Kidney glomerular epithelial cell (primary cell): ENCODE measurements at places on chromosomes 5 and 9.

DNA sequence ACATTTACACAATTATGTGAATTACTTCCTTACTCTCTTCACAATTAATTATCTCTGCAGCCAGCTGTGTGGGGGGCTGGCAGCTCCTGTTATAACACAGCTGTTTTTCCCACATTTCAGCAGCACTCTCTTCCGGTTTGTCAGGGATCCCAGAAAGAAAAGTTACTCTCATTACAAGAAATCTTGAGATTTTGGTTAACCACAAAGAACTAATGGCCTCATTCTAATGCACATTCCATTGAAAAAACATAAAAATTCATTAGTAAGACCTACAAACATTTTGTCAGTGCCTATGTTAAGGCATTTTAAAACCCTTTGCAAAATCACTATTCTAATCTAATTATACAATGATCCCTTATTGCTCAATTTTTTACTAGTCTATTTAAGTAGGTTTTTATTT is 64.1 kb downstream of the PDE4D start:
- DNase-seq = no peak

- DNase-seq = no peak
Measured at GRCh38 chr9:5870691-5871090, 20.0 kb upstream of the MLANA start.

DNA sequence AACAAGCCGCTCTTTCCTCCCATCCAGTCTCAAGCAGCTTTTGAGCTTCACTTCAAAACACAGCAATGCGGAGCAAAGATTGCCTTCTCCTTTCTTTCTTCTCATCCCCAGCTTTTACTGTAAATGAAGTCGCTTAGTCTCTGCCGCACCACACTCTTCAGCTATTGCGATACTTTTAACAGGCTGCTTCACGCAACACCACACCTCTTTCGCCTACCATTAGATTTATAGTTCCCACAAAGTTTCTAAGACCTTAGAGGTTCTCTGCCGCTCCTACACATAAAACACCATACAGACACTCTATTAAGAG is 711 bp downstream of the PGGT1B start:
- DNase-seq = no peak

DNA sequence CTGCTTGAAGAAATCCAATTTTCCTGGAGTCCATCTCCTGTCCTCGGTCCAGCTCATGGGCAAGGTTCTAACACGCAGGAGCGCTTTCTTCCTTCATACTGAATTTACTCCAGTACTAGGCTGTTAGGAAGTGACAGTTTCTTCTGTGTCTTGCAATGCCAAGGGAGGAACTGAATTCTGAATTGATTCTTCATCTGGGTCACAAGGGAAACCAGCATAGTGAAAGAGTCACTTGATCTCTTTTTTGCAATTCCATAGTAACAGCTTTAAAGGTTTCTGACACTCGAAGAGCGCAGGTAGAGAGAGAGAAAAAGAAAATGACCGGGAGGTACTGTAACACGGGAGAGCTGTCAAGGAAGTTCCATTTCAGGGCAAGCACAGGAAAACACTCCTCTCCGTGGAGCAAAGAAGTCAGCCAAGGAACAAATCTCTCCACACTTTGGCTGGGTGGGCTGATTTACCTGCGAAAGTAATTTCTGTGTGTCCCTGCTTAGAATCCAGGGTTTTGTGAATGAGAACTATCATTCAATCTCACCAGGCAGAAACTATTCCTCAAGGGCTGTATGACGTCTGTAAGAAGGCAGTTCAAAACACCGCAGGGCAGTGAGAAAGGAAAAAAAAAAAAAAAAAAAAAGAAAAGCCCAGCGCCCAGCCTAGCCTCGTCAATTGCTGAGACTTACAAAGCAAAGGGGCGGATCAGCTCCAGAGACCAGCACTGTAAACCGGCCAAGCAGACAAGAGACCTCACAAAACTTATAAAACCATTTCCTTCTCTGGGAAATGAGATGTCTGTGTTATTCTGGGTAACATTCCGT is 617.8 kb downstream of the PDE4D start:
- peak; percentile 50 for DNase-seq

DNA sequence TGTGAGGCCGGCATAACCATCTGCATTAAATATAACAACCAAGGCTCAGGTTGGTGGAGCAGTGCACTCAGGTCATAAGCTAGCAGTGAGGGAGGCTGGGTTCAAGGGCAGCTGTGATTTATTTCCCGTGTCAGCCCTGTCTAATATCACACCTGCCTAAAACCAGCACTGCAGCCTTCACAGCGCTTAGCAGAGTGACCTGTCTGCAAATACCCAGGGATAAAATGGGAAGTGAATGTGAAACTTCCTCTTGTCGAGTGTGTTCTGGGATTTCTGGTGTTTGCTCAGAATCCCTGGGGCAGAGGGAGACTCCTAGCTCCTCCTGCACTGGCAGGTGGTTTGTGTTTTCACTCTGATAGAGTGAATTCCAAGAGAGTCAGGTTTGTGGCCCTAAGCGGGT is 57.5 kb downstream of the ZNF510 start:
- no peak for DNase-seq

- DNase-seq = no peak
Measured at GRCh38 chr9:75147638-75148037, 59.3 kb downstream of the OSTF1 start.

- peak; percentile 55 for DNase-seq
Measured at GRCh38 chr5:148267962-148268361, 632 bp upstream of the SPINK13 start.

DNA sequence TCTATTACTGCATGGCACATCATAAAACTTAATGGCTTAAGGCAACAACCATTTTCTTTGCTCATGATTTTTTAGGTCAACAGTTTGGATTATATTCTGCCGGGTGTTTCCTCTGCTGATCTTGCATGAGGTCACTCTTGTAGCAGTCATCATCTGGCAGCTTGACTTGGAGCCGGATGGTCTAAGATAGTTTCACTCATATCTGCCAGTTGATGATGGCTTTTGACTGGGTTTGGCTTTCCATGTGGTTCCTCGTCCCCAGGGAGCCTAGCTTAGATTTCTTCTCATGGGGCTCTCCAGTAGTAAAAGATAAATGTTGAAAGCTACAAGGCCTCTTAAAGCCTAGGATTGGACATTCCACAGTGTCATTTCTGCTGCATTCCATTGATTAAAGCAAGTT is 27.4 kb downstream of the LNPEP start:
- DNase-seq = no peak

DNA sequence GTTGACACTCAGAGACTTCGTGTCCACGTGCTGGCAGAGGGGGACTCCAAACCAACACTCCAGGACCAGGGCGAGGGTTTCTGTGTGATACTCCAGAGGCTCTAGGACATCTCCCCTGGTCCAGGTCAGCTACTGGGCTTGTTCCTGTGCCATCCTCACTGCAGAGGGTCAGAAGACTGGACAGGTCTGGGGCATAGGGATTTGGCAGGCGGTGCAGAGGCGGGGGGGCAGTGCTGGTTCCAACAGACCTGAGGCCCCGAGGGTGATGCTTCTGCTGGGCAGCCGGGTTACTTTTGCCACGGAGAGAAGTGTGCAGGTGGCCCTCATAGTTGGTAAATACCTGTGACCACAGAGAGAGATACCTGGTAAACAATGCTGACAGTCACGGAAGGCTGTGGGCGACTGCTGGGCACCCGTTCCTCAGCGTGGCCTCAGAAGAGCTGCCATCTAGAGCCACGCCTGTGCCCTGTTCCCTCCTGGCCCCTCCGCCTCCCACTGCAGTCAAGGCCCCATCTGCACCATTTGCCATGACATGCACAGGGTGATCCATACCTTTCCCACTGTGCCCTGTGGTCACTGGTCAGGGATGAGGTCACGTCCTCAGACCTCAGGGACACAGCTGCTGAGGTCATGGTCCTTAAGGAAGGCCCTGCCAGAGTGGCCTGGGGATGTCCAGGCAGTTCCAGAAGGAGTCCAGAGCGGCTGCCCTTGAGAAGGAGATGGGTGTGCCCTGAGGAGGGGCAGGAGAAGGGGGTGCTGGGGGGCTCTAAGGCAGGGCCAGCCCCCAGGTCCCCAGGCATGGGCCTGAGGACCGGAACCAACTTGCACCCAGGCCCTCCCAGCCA is 30.0 kb downstream of the TRIP13 start:
- no peak for DNase-seq

DNA sequence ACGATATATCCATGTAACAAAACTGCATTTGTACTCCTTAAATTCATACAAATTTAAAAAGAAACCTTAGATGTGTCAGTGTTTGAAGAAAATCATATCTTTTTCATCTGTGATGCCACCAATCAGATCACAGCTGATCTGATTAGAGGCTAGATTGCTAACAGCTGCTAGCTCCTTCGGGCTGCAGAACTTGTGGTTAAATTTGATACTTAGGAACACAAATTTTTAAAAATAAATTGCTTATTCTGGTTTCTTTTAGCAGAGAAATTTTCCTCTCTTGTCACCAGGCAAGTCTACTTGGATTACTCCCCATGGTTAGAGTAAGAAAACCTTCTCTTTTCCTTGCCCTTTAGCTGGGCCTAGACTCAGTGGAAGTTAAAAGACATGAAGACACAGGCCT is 94.6 kb upstream of the RANBP6 start:
- DNase-seq = no peak

GRCh38 chr9:80320480-80320879 is 748.7 kb downstream of the TLE4 start:
- peak; percentile 61 for DNase-seq

DNA sequence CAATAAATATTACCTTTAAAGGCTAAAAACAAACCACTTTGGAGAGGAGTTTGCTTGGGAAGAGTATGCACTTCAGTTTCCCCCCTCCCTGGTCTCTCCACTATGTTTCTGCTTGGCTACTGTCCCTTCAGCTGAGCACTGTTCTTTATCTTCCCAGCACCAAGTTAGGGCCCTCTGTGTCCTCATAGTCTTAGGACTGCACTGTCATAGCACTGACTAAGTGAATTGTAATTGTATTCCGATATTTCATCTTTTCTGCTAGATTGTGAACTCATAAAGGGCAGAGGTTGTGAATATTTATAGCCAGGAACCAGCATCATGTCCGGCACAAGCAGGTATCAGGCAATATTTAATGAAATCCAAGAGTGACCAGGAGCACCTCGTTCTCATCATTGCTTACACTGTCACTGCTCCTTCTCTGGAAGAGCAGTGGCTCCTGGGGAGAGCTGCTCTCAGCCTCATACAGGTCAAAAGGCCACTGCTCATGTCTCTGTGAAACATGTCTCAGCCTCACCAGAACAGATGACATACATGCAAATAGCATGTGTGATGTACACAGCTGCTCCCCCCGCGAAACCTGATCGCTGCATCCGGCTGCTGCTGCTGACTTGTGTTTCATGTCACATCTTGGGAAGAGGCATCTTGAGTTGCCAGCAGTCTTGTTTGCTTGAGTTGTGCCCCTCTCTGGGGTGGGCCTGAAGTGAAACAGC is 279.7 kb upstream of the MSX2 start:
- no peak for DNase-seq

DNA sequence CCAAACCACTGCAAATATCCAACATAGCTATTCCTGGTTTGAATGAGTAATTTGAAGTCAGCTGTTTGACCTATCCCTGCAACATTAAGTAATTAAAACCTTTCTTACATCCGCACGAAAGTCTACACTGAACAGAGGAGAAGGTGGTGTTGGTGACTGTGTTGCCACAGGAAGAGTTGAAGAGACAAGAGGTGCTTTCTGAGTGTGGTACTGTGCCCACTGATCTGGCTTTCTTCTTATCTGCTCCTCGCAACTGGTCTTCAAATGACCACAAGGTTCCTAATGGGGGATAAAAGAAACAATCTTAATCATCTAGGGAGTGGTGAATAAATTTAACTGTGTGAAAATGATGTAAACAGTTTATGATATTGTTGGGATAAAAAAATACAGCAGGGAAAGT is 29.4 kb upstream of the PDCL start:
- DNase-seq = no peak

DNA sequence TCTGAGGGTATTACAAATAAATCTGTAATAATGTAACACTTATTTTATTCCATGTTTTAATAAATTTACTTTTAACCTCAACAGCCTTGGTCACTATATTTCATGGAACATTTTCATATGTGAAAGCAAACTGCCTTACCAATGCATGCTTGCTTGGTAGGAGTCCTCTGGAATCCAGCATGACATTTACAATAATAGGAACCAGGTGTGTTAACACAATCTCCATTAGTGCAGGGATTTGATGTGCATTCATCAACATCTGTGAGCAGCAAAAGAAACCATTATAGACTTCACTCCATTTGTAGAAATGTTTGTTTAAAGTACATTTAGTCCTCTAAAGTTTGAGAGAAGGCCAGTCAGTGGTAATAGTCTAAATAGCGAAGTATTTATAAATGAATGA is 159.4 kb downstream of the FBN2 start:
- no peak for DNase-seq

GRCh38 chr9:18149471-18150011 is 324.4 kb upstream of the ADAMTSL1 start:
- peak; percentile 4 for DNase-seq

DNA sequence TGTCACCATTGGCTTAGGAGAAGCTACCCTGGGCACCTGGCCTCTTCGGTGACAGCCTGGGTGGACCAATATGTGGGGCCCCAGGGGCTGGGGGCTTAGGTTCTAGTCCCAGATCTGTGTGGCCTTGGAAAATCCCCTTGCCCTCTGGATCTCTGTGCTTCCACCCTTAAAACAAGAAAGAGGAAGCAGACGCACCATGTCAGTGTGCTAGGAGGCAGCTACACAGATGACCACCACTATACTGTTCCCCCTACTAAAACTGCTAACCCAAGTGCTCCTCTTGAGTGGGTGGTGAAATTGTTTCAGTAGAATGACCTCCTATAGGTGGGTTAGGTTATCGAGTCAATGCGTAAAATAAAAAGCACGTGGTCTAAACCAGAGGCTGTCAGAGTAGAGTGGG is 31.0 kb downstream of the AFAP1L1 start:
- DNase-seq = no peak

DNA sequence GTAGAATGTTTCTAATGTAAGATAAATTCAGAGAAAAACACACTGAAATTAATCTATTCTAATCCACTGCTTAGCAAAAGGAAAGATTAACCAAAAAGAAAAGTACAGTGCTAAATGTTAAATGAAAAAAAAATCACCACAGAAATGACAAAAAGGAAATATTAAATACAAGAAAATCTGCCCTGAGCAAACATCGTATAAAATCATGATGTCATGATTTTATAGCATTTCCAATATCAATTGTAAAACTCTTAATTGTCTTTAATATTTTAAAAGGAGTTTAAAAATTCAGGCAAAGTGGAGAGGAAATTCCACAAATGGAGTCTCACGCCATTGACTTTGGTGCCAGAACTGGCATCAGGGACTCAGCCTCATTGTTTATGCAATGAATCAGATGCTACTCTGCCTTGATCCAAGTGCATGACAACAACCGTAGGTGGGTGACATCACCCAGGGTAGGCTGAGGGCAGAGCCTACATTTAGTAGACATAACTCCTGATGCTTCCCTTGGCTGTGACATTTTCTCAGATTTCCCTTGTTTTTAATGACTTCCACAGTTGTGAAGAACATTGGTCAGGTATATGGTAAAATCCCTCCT is 696.8 kb downstream of the SEMA5A start:
- DNase-seq = peak; percentile 77

DNA sequence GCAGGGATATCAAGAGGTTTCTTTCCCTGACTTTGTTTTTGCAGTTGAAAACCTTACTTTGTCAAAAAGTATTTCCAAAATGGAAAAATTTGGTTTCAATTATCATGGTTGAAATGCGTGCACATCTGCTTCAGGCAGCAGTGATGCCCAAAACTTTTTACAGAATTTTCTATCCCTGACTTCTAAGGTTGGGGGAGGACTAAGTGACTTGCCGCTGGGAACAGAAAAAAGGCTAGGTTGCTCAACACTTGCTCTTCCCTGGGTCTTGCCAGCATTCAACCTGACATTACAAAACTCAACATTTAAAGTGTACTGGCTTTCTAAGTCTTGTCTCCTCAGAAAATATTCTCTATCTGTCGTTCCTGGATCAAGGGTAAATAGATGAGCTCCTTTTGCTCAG is 4.7 kb downstream of the KLHL3 start:
- no peak for DNase-seq
